ENCODE measurements at places on chromosomes 2 and 18. TPM values are rescaled to one million over a fixed set of nuclear protein-coding genes. Genes with fewer than 3 reads are reported as not detected.

ARHGAP28 gene
- total RNA-seq: 21.3 TPM

SPATA3 gene
- not detected for total RNA-seq

ARHGEF33 gene
- 0.12 TPM for total RNA-seq

SLC16A14 gene
- total RNA-seq: not detected

DSG2 gene
- total RNA-seq: 0.05 TPM

GMPPA gene
- total RNA-seq: 52.9 TPM

SPTBN1 gene
- 186 TPM for total RNA-seq

VAMP8 gene
- total RNA-seq: not detected

GPR75 gene
- 0.05 TPM for total RNA-seq

ACVR2A gene
- total RNA-seq: 8.8 TPM

ANTXR1 gene
- total RNA-seq: 65.2 TPM

SLC5A7 gene
- not detected for total RNA-seq

BUB1 gene
- 2.2 TPM for total RNA-seq

SCYGR4 gene
- not detected for total RNA-seq

AKAIN1 gene
- total RNA-seq: not detected

UGT1A4 gene
- 0.34 TPM for total RNA-seq

CAVIN2 gene
- 15.7 TPM for total RNA-seq

WDR75 gene
- 34.7 TPM for total RNA-seq

GPR39 gene
- 0.06 TPM for total RNA-seq

REG1A gene
- total RNA-seq: not detected

NOL4 gene
- not detected for total RNA-seq

MALL gene
- 41.5 TPM for total RNA-seq
